ENCODE measurements at places on chromosomes 5 and 9.

DNA sequence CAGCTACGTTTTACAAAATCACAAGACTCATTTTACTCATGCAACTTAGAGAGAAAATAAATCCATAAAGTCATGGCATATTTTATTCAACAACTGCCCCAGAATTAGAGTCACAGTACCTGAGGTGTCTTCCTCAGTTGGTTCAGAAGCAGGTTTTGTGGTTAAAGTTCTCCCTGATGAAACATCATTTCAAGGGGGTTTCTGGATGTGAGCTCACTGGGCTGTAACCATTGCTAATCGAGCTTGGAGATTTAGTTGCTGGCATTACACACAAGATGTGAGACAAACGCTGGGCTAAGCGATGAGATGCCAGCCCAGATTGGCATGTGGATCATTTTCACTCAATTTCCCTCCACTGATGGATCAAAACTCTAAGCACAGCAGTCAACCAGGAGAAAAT lies 131.3 kb downstream of the PRELID2 start:
- no peak for DNase-seq

DNA sequence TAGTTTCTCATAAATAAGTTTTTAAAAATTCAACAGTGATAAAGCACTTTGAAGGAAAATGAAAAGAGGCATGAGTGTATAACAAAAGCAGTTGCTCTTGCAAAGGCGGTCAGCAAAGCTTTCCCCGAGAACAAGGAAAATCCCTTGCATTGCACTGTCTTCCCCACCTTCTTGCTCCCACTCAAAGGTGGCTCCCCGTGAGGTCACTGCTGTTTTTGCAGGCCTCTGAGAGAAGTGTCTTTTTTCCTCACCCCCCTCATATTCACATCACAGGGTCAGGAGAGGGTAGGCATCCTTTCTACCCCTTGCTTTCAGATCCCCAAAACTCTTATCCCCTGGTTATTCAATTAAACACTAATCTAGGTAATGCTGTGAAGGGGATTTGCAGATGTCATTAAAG lies 15.2 kb upstream of the SLC36A1 start:
- DNase-seq = no peak

GRCh38 chr9:115900698-115901097 lies 252.9 kb upstream of the PAPPA start:
- no peak for DNase-seq

DNA sequence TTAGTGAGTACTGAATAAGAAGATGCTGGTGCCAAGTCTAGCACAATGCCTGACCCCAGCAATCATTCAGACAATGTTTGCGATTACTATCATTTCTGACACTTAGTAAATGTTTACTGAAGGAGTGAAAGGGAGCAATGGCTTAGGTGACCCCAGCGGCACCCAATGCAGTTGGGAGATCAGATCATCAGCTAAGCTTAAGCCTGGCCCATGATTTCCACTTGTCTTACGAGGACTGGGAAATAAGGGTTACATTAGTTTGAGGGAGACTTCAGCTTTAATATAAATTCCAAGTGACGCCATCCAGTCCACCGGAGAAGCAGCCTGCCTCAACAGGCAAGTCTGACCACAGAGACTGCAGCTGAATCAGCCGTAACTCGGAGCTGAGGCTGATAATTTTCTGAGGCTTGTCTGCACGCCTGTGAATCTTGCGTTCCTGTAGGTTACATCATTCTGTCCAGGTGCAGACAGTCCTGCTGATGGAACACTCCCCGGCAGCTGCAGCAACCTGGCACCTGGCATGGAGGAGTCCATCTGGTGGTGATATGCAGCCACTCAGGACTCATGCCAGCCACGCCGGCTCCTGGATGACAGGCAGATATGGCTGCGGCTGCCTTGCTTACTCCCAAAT lies 34.9 kb upstream of the FGF1 start:
- DNase-seq = peak; percentile 77

DNA sequence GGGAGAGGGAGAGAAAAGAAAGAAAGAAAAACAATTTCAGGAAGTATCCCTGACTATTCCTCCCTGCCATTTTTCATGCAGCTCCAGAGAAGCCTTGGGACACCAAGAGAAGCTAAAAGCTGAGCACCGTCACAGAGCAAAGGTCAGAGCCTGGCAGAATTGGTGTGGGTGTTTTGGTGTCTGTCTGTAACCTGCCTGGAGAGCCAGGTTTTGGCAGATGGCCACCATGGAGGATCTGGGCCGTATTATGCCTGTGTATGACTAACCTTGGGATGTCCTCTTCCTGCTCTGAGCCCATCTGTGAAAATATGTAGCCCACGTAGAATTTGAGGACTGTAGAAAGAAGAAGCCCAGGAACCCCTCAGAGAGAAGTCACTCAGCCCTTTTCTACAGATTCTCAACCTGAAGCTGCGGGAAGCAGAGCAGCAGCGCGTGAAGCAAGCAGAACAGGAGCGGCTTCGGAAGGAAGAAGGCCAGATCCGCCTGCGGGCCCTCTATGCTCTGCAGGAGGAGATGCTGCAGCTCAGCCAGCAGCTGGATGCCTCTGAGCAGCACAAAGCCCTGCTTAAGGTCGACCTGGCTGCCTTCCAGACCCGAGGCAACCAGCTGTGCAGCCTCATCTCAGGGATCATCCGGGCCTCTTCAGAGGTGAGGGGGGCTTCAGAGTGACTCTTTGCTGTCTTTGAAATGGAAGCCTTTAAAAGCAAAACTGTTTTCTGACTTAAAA lies 18.8 kb downstream of the GLE1 start:
- peak; percentile 64 for DNase-seq

DNA sequence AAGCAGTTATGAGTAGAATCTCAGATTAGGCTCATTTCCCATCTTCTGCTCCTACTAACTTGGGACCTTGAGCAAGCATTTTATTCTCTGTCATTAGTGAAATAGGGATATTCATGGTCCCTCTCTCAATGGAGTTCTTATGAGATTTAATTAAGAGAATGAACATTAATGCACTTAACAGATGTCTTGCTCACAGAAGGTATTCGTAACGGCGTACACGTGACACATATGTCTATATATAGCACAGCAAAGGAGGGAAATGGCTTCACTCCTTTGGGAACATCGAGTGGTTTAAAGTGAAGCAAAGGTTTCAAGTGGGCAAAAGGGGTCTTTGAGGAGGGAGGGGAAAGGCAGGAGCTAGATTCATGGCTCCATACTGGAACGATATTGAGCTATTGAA lies 24.6 kb downstream of the KDM4C start:
- DNase-seq = no peak

- no peak for DNase-seq
Observed at GRCh38 chr5:7242118-7242710, 153.7 kb upstream of the ADCY2 start.

DNA sequence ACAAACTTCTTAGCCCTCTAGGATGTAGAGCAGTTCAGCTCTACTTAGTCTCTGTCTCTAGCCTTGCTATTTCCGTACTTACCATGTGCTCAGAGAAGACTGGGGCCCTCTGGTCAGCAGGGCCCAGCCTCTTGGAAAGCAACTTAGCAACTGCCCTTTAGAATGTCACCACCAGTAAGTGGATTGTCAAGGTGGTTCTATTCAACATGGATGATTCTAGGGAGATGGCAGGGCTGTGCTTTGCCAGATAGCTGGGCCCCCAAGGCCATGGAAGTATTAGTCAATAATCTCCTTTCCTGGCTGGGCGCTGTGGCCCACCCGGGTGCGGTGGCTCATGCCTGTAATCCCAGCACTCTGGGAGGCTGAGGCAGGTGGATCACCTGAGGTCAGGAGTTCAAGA lies 177.6 kb upstream of the MVB12B start:
- DNase-seq = peak; percentile 5

DNA sequence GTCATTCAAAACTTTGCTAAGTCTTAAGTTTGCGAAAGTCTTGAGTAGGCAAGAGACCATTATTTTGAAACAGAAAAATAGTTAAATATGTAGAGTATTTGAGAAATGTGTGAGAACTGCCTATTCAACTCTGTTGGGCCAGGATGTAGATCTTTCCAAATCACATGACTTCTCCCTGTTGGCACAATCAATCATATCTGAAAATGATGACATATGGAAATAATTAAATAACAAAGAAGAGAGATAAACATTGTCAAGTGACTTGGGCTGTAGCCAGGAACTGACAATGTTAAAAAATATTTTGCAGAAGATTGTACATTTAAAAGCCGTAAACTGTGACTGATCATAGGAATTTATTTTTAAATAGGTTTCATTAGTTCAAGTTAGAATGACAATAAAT lies 104.6 kb upstream of the IL6ST start:
- DNase-seq = peak; percentile 62

- no peak for DNase-seq
Observed at GRCh38 chr9:77585335-77585786, 62.8 kb downstream of the GNA14 start.

- DNase-seq = no peak
Observed at GRCh38 chr5:12204761-12205160, 300.5 kb upstream of the CTNND2 start.

DNA sequence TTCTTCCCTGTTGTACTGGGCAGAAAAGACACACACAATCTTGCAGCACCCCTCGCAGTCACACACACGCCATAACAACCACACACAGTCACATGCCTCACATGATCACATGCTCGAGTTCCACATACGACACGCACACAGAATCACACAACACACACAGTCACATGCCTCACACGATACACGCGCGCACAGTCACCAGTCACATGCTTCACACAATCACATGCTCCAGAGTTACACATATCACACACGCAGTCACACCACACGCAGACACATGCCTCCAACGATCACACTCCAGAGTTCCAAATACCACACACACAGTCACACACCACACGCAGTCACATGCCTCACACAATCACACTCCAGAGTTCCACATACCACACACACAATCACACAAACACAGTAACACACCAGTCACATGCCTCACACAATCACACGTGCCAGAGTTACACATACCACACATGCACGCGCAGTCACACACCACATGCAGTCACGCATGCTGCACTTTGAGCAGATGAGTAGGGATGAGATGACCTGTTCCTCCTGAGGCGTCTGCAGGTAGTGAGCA lies 49.0 kb upstream of the LRRC14B start:
- DNase-seq = no peak

GRCh38 chr5:56358703-56359681 lies 125.9 kb upstream of the ANKRD55 start:
- peak; percentile 82 for DNase-seq

GRCh38 chr5:134949316-134949715 lies 18.4 kb upstream of the CATSPER3 start:
- no peak for DNase-seq

DNA sequence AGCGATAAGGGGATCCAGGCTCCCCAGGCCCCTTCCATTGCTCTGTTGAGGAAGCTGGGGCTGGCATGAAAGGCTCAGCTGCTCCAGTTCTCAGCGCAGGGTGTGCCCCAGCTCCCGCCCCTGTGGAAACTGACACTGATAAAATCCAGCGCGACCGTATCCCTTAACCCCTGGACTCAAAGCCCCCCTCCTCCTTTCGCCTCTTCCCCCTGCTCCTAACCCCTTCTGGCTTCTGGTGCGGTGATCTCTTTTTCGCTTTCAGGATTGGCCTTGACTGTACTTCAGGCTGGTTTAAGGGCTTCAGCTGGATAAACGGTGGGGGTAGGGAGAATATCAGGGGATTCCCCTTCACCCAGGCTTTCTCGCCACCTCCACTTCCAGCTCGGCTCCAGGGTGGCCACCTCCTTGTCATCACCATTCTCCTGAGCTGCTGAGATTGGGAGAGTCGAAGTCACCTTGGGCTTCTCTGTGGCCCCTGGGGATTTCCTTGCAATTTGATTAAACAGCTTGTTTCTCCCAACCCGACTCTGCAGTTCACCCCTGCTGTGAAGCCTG lies 843 bp downstream of the BSPRY start:
- no peak for DNase-seq

DNA sequence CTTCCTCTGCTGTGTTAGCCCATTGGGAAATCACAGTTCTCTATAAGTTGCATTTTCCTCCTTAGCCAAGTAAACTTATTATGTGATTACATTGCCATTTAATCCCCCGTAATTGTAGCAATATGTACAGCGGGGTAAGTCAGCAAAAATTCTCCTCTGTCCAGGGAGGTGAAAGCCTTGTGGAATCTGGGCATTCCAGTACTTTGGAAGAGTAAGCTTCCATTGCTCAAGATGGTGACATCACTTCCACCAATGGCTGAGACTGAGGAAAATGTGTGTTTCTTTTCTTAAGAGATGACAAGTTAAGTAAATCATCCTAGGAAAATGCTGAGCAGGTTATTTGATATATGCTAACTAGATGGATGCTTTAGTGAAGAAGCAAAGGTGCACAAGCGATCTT lies 436.7 kb downstream of the CETN3 start:
- DNase-seq = no peak

DNA sequence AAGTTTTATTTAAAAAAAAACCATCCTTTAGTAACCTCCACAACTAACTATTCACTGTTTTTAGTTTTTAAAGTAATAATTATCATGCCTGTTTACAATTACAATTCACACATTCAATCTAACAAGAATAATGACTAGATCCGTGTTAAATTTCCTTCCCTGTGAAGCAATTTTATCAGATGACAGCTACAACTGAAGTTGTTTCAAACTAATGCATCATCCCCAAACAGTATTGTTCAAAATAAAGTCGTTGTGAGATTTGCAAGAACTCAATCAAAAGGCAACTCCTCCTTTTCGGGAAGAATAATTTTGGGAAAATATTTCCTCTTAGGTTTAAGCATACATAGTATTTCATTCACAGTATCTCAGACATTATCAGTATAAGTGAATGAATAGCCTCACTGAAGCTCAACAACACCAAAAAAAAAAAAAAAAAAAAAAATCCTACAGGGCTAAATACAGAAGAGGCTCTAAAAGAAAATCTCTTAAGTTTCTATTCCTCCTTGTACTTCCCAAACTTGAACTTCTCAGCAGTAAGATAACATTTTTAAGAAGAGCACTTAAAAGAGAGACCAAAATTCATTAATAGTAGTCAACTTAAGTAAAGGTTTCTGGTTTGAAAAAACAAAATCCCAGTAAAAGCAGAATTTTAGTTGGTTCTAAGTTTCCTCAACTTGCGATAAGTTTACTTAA lies 9.4 kb downstream of the C9orf72 start:
- no peak for DNase-seq

GRCh38 chr5:171633776-171634470 lies 151.7 kb upstream of the SMIM23 start:
- DNase-seq = no peak

GRCh38 chr5:52798938-52799337 lies 11.2 kb downstream of the ITGA1 start:
- DNase-seq = no peak
